ENCODE measurements at places on chromosomes 6 and 20.

DNA sequence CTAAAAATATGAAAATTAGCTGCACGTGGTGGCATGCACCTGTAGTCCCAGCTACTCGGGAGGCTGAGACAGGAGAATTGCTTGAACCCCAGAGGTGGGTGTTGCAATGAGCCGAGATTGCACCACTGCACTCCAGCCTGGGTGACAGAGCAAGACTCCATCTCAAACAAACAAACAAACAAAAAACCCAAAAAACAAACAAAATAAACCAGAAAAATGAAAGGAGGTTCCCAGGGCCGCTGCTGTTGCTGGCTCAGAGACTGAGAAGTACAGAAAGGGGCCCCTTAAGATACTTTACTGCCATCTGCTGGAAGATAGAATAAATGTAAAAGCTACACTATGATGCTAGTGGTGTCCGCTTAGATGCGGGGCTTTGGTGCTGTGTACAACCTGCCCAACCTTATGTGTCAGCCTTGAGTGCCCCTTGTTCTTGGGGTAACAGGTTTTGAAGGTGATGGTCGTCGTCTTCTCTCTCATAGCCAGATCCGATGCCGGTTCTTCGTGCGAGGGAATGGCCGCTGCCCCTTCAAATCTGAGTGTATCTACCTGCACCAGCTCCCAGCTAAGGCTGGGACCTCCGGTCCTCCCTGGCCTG lies 2.8 kb upstream of the FANCE start:
- DNase-seq, result no peak

DNA sequence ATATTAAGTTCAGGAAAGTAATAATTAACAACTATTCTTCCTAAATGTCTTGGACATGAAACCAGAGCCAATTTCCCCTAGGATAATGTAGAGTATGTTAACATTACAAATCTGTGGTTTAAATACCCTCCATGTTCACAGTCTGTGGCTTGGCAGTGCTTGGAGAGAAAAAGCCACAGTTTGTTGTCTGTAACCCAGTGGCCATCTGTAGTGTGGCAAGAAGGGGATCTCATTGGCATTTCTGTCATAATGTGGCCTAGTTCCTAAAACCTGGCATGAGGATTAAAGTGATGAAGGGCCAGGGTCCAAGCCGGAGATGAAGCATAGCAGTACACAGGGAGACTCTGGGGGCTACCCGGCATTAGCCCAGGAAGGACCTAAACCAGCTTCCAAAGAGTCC lies 31.2 kb downstream of the SYNE1 start:
- DNase-seq, result no peak

DNA sequence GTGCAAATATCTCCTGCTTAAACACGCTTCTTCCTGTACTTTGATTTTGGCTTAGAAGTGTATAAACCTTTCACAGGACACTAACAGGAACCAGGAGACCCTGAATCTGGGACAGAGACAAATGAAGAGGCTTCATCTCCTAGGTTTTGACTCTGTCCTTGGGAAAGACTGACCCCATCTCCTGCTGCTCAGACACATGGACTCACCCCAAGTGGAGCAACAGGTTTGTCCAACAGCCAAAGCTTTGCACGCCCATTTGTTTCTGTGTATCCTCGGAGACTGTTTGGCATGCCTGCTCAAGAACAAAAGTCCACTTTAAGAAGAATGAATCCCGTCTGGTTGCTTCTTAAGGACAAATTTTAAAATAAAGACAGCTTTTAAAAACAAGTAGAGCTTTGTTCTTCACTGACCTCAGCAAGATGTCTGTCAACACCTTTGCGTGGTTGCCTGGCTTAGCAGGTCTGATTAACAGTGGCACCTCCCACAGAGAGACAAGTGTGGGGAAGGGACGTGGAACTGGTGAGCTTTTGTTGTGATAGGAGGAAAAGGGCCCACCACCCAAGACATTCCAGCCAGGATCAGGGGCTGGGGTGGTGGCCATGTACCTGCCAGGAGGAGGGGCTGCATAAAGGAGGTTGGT lies 202.6 kb downstream of the SOD2 start:
- DNase-seq, result no peak

- no peak for DNase-seq
Measured at GRCh38 chr6:148311966-148312669, 30.5 kb upstream of the SASH1 start.

GRCh38 chr6:137311940-137312339 lies 92.8 kb upstream of the IFNGR1 start:
- no peak for DNase-seq

DNA sequence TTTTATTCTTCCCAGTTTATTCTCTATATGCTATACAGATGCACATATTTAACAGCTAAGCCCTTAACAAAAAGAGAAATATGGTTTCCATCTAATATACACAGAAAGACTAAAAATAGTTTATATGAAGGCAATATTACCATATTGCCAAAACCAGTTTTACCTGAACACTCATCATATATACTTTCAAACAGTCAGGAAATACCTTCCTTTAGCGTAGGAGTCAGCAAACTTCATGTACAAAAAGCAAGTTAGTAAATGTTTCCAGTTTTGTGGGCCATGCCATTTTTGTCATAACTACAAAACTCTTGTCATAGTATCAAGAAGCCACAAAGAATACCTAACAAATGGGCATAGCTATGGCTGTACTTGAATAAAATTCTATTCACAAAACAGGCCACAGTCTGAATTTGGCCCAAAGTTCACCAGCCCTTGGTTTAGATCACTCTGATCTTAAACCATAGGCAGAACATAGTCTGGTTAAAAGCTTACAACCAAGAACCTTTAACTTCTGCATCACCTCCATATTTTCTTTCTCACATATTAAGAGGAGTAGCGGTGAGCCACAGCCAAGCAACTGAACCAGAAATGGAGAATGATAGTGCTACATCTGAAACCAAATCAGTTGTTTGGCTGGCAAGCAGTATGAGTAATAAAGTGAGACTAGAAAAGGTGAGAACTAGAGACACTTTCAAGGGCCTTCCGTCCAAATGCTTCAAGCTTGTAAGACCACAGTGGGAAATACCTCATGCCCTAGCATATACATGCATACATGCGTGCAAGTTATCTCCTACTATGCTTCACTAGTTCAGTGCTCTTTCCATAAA lies 116.6 kb downstream of the PTPRK start:
- no peak for DNase-seq

GRCh38 chr6:169177516-169178166 lies 76.0 kb downstream of the THBS2 start:
- DNase-seq, result no peak

- DNase-seq, result no peak
Measured at GRCh38 chr20:58136149-58136484, 92.3 kb downstream of the ANKRD60 start.

DNA sequence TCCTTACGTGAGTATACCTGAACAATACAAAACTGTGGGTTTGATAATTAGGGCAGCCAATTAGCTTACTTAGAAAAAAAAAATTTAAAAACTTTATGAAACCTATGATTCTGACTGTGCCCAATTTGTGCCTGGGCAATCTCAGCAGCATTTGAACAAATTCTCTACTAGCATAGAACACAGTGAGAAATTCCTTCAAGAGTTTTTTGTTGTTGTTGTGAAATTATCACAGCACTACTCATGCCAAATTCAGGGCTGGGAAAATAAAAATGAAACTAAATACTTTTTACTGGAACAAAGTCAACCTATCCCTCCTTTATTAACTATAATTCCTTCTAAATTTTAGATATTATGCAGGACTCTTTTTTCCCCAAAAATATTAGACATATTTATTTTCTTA lies 42.9 kb downstream of the POU3F2 start:
- no peak for DNase-seq

DNA sequence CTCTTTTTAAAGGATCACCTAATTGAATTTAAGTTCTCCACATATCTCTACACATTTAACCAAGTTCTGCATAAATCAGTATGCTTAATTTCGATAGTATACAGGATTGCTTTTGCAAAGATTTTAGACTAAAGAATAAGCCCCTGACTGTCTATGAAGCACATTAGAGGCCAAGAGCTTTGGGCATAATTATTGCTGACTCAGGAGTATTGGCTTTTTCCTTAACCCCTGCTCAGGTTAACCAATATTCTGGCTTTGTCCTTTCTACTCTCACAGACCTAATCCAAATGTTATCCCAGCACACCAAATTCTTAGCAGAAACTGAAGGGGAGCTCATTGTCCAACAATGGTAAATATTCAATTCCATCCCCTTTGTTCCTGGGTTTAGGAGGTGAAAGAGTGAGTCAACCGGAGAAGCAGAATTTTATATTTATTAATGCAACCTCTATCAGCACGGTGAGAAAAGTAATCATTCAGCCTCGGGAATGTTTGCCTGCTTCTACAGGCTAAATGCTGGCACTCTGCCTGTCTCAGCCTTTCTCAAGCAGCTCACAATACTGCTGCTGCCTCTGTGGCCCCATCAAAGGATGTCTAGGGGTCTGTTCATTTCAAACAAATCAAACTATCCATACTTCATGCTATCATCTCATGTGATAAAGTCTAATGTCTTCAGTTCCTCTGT lies 125.0 kb downstream of the SIM1 start:
- DNase-seq, result no peak

DNA sequence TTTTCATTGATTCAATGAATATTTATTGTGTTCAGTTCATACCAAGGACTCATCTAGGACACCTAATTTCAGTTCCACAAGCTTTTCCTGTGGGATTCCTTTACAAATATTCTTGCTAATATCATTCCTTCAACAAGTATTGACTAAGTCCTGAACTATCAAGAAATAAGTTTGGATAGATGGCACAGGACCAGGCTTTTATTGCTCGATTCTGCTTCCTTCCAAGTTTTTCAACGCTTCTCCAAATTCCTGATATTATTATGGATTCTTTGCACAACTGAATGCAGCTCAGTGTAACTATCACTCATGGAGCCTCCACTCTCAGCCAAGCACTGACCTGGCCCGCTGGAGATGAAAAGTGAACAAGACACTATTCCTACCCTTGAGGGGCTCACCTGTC lies 32.7 kb upstream of the COL21A1 start:
- DNase-seq, result no peak

DNA sequence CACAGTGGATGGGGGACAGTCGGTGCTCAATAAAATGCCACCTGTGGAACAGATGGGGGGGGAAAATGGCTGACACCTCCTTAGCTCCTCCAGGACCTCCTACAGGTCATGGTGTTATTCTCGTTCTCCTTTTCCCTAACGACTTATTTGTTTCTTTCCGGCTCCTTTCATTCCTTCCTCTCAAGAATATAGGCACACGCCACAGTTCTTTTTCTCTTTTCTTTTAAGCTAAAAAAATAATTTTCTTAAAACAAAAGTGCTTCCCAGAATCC lies 1.4 kb upstream of the RNASET2 start:
- DNase-seq, result no peak

GRCh38 chr6:121399966-121400365 lies 35.5 kb upstream of the GJA1 start:
- no peak for DNase-seq

DNA sequence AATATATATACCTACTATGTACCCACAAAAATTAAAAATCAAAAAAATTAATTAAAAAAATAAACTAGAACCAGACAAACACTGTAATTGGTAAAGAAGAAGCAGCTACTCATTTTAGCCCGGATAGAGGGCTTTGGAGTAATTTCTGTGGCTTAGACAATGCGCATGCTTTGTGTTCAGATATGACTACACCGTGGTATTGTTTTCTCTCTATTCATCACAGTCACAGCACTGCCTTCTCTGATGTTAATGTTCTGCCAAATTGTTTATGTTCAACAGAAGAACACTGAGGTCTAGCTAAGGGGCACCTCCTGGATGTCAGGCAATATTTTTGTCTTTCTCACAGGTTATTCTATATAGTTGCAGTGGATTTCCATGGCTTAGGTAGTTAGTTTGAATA lies 77.5 kb upstream of the GJE1 start:
- DNase-seq, result no peak

DNA sequence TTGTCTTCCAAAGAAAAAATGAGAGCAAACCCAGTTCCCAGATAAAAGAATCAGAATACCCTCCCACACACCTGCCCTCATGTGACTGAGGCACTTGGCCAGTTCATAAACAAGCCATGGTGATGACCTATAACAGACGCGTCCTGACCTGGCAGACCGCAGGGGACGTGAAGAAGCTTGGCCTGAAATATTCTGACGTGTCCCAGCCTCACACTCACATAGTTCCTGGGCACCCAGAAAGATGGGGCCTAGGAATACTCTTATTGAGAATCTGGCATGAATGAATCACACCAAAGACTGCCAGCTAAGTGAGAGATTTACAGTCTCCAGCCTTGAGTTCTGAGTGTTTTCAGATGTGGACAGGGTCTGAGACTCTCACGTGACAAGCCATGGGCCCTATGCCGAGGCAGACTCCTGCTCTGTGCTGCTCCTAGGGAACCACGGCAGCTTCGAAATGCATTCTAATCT lies 17.2 kb upstream of the MAP3K4 start:
- no peak for DNase-seq

DNA sequence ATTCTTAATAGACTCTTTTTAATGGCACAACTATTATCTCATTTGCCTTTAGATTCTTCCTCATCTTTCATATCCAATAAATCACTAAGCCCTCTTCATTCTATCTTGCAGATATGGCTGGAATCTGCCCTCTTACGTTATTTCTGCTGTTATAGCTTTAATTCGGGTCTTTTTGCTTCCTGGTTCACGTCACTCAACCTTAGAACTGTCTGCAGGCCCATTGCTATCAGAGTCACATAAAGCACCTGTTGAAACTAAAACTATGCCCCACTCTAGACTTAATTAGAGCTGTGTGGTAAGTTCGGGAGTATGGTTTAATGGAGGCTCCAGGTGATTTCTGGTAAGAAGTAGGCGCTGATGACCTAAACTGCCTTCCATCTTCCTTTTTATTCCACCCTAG lies 988 bp downstream of the QRSL1 start:
- no peak for DNase-seq

GRCh38 chr20:53853111-53853713 lies 217.2 kb downstream of the BCAS1 start:
- no peak for DNase-seq

DNA sequence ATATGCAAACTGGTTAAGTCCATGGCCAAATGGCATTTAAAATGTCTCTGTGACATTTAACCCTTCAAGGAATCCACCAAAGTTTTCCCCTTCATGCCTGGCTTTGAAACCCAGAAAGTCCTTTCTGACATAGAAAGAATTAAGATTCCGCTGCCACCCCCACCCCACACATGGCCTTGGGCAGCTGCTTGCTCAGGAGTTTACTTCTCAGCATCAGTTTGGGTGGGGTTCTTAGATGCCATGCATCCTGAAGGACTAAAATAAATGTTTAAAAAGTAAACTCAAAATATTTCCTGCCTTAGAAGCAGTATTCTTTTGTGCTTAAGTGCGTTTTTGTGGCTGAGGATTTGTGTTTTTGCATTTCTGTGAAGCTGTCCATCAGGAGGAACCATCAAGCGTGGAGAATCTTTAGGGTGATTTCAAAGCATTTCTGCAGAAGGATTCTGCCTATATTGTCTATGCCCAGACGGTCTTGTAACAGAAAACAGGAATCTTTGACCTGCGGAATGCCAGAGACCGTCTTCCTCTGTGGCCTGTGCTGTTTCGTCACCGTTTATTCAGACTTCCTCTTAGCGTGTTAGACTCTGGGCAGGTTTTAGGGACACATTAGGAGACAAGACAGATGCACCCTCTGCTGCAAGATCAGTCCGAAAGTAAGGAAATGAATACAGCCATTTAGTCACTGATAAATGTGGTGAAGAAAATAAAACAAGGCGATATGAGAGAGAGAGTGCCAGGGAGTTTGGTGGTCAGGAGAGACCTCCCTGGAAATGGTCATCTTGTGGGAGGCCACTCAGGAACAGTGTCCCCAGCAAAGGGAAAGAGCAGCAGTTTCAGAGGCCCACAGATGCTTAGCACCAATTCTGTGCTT lies 6.2 kb downstream of the DUSP22 start:
- DNase-seq, result no peak
